ENCODE measurements at places on chromosomes 6 and 20. TPM values are rescaled to one million over a fixed set of nuclear protein-coding genes. Genes with fewer than 3 reads are reported as not detected.

- DNase-seq, result peak; percentile 19
Measured at GRCh38 chr6:169723991-169724493, 258 bp downstream of the PHF10 start.

DNA sequence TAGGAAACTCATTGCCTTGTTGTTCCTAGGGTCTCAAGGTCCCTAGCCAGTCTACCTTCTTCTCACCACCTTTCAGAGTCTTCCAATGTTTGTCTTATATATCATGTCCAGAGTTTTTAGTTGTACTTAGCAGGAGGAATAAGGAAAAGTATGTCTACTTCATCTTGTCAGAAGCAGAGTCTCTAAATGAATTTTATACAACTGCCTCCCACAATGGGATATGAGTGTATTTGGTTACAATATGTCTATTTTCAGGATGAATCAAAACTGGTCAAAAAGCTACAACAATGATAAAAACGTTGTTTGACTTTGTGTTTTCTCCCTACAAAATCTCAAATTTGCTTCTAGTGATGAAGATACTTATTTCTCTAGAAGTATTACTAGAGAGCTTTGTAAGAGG, 7.0 kb downstream of the GLO1 start:
- no peak for DNase-seq

- no peak for DNase-seq
Measured at GRCh38 chr6:107845777-107846176, 21.7 kb upstream of the SCML4 start.

The C20orf202 gene
- under 0.01 TPM for total RNA-seq

- peak; percentile 76 for DNase-seq
Measured at GRCh38 chr20:1122388-1123315, 4.2 kb downstream of the PSMF1 start.

DNA sequence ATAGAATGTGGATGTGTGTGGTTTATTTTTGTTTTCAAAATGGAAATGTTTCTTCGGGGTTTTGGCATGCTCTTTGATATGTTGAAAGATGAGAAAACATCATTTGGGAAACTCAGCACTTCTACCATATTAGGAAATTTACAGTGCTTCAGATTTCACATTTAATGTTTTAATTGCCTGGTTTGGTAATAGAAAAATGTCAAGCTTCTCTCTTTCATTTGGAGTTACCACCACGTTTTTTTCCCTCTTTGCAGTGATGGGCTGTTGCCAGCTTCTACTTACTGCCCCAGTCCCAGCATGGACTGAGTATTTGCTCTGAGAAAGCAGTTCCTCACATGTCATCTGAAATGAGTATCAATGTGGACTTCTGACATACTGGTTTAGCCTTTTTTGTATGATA, 267.7 kb downstream of the PRL start:
- DNase-seq, result peak; percentile 40

- DNase-seq, result no peak
Measured at GRCh38 chr6:7920425-7920824, 9.8 kb upstream of the TXNDC5 start.

The DZANK1 gene
- 0.83 TPM for total RNA-seq

The LY6G6C gene
- not detected for total RNA-seq

DNA sequence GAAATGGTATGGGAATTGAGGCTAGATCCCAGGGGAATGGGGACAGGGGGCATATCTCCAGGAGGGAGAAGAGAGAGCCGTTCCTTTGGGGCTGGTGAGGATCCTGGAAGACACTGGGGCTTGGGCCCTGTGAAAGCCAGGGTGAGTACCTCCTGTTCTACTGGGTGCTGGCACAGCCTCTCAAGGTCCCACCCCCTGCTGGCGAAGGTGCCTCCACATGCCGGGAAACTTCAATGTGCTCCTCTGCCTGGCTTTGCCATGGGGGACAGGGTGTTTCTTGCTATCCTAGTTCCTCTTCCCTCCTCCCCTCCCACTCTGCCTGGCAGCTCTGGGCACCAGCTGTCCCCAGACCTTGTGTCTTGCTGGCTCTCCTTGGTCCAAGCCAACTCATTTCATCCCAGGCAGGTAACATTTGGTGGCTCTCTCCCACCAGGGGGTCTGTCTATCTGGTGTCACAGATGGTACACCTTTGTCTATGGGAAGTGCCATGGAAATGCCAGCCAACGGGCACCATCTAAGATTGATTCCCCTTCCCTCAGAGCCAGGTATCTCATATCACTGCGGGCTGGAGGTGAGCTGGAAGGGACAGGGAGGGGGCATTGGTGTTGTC, 56.8 kb downstream of the MDGA1 start:
- DNase-seq, result no peak

The COL10A1 gene
- total RNA-seq, result 40.1 TPM

DNA sequence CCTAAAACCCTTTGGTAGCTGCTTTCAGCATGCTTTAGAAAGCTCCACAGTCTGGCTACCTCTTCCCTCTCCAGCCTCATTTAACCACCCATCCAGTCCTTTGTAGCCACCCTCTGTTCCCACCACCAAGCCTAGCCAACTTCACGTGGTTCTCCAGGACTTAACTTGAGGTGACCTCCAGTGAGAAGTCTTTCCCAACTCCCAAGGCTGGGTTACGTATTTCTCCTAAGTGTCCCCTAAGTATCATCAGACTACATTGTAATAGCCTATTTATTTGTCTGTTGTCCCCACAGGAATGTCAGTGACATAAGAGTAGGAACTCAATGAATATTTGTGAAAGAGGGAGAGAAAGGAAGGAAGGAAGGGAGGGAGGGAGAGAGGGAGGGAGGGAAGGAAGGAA, 431.9 kb upstream of the JARID2 start:
- no peak for DNase-seq

- no peak for DNase-seq
Measured at GRCh38 chr6:157333537-157333936, 10.2 kb upstream of the TMEM242 start.

DNA sequence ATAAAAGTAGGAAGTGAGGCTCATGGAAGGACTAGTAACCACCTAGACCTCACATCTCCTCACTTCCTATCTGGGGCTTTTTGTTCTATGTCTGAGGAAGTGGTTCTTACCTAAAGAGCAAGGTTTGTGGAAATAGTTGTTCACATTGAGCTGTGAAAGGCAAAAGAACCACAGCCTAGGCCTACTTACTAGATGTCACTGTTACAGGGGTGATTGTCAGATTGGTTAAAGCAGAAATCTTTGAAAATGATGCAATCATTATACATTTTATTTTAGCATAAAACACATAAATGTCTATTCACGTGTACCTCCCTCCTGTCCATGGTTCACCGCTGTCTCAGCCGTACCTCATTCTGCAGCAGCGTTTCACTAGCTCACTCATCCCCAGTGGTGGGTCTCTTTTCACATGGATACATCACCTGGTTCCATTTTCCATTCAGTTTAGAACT, 268.8 kb downstream of the TMEM242 start:
- DNase-seq, result no peak

GRCh38 chr20:57801581-57801980, 91.8 kb upstream of the PMEPA1 start:
- DNase-seq, result no peak

The ZBTB46 gene
- total RNA-seq, result 4.5 TPM
